ENCODE measurements at places on chromosomes 2 and 18.

GRCh38 chr18:28494151-28494550 lies 317.2 kb upstream of the CDH2 start:
- DNase-seq: peak; percentile 73

DNA sequence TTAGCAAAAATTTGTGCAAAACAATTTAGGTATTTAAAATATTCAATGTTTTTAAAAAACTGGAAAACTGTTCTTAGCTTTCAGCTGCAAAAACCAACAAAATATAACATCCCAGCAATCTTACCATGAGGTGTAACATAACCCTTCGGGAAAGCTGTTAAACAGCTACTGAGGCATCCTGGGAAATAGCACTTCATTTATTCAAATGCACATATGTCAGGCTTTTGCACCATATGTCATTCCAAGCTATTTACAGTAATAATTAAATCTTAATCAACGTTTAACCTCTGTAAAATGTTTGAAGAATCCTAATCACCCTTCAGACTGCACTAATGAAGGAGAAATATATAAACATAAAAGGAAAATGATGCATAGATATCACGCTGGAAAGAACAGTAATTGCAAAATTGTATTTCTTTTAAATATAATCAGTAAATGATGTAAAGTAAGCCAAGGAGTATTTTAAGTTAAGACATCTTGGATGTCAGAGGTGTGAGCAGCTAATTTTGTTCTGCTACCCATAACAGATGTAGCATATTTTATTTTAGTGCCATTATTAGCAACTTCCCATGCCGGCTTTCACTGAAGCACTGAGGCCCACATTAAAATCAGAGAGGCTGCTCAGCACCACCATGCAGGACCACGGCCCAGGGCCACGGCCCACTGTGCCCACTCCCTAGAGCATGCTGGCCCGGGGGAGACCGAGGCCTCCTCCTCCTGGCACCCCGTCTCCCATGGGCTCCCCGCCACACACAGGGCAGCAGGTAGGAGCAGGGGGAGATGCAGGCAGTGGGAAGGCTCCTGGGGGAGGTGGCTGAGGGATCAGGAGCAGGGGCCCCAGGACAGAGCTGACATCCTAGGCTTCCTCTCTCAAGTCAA lies 30.9 kb downstream of the EMX1 start:
- DNase-seq: no peak

- DNase-seq: no peak
These were observed 444.2 kb downstream of the EIPR1 start for GRCh38 chr2:2933426-2933825.

GRCh38 chr2:174085781-174086180 lies 120.6 kb upstream of the SP3 start:
- DNase-seq: no peak

GRCh38 chr2:225400060-225400511 lies 576 bp downstream of the NYAP2 start:
- DNase-seq: peak; percentile 55

GRCh38 chr2:121521359-121521758 lies 9.3 kb upstream of the RNU4ATAC start:
- DNase-seq: no peak

GRCh38 chr2:14125624-14126293 lies 506.8 kb upstream of the LRATD1 start:
- no peak for DNase-seq

GRCh38 chr18:59743566-59743965 lies 46.3 kb upstream of the CCBE1 start:
- DNase-seq: peak; percentile 80

DNA sequence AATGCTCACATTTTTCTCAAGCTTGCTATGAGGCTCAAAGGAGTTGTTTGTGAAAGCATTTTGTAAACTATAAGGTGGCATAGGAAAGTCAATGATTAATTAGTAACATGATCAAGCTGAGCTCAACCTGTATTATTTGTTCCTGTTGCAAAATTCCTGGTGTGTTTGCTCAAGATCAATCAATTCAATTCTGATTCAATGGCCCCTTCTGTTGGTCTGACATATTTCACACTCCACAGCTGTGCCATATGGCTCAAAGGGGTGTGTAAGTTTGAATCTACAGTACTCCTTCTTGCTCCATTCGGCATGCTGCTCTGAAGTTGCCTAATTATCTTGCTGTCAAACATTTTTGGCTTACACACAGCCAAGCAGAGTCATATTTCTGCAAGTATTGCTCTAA lies 341.6 kb upstream of the LRP1B start:
- DNase-seq: no peak

- no peak for DNase-seq
These were observed 145.7 kb downstream of the SMAD7 start for GRCh38 chr18:48804856-48805610.

- no peak for DNase-seq
These were observed 14.1 kb downstream of the ADD2 start for GRCh38 chr2:70753902-70754301.

DNA sequence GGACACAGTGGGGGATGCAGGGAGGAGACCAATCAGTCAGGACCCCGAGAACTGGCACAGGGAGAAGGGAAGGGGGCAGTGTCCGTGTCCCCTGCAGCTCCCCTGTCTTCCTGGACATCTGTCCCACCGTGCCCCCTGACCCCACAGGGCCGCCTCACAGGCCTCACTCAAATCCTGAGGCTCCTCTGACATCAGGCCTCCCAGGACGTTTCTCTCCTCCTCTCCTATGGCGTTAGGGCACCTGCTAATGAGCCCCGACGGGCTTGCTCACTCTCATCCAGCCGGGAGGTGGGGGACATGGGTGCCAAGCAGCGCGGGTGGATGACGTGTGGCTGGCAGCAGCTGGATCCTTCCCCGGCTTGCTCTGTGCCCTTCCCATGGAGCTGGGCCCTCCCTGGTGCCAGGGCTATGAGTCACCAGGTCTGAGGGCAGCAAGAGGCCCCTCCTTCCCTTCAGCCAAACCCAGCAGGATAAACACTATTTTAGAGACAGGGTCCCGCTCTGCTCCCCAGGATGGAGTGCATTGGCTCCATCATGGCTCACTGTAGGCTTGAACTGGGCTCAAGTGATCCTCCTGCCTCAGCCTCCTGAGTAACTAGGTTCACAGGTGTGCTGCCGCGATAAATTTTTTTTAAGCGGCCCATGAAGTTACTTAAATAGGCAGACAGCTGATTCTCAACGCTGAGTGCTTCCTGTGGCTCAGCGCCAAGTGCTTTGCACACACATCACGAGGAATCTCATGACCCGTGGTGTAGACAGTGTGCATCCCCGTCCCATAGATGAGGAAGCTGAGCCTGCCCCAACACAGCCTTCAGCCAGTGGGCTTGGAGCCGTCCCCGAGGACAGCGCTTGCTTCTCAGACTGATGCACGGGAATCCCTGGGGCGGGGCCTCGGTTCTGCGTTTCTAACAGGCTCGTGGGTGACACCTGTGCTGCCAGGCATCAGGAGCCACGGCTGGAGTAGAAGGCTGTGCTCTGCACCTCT lies 64.5 kb upstream of the HDAC4 start:
- no peak for DNase-seq

DNA sequence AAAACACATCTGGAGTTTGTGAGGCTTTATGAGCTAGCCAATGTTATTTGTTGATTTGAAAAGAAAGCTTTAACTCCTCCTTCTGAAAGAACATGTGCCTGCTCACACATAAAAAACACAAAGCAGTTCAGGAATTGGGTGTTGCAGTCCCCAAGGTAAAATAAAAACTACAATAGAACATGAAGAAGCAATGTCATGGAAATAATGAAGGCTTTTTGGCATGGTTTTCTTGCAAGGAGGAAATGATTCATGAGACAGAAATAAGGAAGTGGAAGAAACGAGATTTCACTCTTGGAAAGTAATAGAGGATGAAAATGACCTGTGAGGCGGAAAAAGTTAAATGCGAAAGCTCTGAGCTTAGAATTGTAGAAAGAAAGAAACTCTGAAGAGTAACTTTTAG lies 81.1 kb downstream of the TRIB2 start:
- DNase-seq: peak; percentile 79

DNA sequence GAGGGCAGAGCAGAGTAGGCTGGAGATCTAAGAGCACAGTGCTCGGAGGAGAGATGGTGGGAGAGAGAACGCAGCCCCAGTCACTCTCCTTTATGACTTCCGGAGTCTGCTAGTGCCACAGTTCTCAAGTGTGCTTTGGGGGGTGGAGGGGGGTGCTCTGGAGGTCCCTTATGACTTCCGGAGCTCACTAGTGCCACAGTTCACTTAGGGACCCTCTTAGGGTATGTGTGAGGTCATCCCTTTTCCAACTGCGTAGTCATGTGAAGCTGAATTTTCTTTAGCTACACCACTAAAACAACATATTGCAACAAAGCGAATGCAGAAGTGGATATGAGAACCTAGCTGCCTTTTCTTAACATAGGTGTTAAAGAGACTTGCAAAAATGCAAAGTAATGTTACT lies 153.7 kb upstream of the KCTD1 start:
- DNase-seq: no peak

- peak; percentile 41 for DNase-seq
These were observed 46.7 kb downstream of the FBXO48 start for GRCh38 chr2:68420254-68420910.

DNA sequence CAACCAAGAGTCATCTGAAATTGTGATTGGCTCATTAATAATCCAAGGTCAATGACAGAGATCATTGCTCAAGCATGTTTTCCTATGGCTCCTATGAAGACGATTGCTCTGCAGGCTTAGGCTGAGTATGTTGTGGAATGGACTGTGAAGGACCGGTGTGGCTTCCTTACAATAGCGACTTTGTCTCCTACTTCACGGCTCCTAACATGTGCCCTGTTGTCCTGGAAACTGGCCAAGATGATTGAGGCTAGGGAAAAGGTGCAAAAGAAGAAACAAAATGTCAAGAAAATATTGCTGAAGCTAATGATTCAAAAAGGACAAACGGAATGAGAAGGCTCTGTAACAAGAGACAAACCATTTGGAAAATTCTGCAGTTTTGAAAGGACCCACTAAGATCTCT lies 24.3 kb downstream of the DLGAP1 start:
- no peak for DNase-seq

DNA sequence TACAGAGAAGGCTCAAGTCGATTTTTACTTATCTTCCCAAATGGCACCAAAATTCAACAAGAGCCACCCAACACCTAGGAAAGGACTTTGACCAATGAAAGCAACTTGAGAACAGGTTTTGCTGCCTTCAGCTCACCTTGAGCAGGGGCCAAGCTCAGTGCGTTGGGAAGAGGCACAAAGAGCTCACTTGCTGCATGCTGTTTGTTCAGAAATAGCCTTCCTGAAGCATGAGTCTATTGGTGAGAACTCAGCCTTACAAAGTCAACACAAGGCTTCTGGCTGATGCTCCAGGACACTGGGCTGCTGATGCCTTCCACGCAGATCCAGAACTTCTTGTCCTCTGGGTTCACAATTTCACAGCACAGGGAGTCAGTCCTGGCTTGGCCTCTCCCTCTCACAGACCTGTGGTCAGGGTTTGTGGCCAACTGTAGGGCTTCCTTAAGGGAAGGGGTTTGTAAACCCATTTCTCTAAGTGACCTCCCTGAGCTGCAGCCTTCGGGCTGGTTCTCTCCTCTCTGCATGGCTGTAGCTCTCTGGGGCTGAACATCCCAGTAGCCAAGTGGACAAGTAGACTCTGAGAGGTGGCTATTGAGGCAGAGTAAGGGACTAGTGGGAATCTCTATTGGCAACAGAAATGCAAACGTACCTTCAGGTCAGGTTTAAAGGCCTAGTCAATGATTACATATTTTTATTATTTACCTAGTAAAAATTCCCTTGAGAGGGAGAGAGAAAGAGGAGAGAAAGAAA lies 124.7 kb upstream of the GATA6 start:
- DNase-seq: no peak

GRCh38 chr2:45862843-45863242 lies 211.4 kb downstream of the PRKCE start:
- DNase-seq: no peak

- peak; percentile 31 for DNase-seq
These were observed 61.0 kb downstream of the GRB14 start for GRCh38 chr2:164560181-164560792.

GRCh38 chr18:24517554-24517953 lies 57.1 kb downstream of the HRH4 start:
- no peak for DNase-seq

DNA sequence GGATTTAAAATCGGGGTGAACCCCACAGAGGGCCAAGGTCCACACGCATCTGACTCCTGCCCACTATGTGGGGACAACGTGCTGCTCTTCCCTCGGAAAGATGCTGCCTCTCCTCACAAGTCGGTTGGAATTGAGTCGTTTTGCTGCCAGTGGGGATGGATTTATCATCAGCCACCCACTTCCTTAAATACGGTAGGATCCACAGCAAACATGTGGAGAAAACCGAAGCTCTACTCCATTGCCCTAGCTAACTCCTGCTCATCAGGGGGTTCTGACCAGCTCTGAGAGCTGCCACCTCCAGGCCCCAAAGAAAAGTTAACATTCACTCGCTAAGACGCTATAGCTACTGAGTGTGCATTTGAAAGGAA lies 80.9 kb downstream of the CHRNA1 start:
- DNase-seq: peak; percentile 63

DNA sequence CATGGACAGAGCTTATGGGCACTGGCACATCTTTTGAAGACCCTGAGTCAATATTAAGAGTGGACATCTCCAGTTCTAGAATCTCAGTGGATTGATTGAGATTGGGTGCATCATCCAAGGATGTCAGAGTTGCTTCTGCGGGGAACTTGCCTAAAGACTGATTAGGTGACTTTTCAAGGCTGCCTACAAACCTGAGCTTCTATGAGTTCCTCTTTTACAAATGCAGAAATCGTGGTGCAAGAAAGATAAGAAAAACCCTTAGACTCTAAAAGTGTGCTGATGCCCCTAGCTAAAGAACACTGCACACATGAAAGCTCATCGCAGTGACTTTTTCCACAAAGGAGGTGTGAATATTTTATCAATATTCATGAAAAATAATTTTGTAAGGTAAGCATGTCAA lies 86.8 kb upstream of the NEDD4L start:
- no peak for DNase-seq

- peak; percentile 99 for DNase-seq
These were observed 16.1 kb upstream of the CREB1 start for GRCh38 chr2:207513551-207514257.

GRCh38 chr2:44137048-44137447 lies 31.6 kb upstream of the PPM1B start:
- peak; percentile 8 for DNase-seq

- DNase-seq: peak; percentile 52
These were observed 144.9 kb upstream of the LHCGR start for GRCh38 chr2:48900321-48901014.

GRCh38 chr2:60476206-60476954 lies 77.1 kb downstream of the BCL11A start:
- DNase-seq: no peak

GRCh38 chr18:12021596-12021995 lies 40.3 kb downstream of the IMPA2 start:
- DNase-seq: no peak

GRCh38 chr2:45814951-45815621 lies 163.6 kb downstream of the PRKCE start:
- no peak for DNase-seq

- no peak for DNase-seq
These were observed 114.1 kb downstream of the GBX2 start for GRCh38 chr2:236054125-236054524.
